ENCODE measurements at places on chromosomes 2 and 18. TPM values are rescaled to one million over a fixed set of nuclear protein-coding genes. Genes with fewer than 3 reads are reported as not detected.
A peak's percentile ranks its signal among the peaks of the same experiment; 100 is the strongest.

SPIRE1 gene
- 31.6 TPM for total RNA-seq

DNA sequence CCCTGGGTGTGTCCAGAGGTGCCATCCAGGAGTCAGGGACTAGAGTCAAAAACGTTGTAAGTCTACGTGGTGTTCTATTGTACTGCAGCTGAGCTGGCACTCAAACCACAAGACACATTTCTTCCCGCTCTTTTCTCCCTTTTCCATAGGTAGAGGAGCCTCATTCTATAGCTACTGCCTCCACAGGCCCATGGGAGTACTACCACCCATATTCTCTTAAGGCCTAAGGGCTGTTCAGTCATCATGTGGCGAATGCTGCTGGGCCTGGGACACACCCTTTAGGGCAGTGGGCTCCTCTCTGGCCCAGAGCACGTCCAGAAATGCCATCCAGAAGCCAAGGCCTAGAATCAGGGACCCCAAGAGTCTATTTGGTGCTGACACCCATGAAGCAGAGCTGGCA is 1271.7 kb downstream of the CNTNAP5 start:
- no peak for DNase-seq

ATIC gene
- 27.0 TPM for total RNA-seq

GRCh38 chr2:1769703-1770422 is 25.5 kb upstream of the PXDN start:
- peak; percentile 87 for DNase-seq

GRCh38 chr18:31042406-31043181 is at the start of gene DSC3:
TSS of gene DSC3 (minus strand) at chr18:31042742. CDS start at chr18:31042660, 82 bp downstream.
- no peak for DNase-seq

DNA sequence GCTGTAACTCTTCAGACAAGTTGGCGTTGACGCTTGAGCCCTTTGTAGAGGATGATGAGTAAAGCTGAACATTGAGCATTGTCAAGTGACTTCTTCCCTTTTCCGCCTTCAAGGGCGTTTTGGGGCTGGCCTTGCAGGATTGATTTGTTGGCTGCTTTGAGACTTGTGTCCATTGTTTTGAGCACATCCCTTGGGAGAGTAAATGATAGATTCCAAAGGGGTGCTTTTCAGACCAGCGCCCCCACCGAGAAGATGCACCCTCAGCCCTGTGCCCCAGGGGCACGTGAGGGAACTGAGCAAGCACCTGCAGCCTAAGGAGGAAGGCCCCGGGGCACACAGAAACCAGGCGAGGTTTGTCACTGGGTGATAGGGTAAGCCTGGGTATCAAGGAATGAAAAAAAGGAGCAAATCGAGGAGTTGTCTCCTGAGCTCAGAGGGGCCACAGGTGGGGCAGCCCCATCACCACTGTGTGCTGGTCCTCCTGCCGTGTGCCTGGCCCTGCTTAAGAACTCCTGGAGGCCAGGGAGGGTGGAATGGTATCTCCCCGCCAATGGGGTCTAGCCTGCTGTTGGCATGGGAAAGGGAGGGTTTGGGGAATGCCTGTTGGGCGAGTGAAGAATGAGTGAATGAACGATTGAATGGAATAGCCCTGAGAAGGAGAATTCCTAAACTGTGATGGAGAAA is 64.0 kb downstream of the RAB31 start:
- DNase-seq, result no peak

SNED1 gene
- 18.9 TPM for total RNA-seq

DNA sequence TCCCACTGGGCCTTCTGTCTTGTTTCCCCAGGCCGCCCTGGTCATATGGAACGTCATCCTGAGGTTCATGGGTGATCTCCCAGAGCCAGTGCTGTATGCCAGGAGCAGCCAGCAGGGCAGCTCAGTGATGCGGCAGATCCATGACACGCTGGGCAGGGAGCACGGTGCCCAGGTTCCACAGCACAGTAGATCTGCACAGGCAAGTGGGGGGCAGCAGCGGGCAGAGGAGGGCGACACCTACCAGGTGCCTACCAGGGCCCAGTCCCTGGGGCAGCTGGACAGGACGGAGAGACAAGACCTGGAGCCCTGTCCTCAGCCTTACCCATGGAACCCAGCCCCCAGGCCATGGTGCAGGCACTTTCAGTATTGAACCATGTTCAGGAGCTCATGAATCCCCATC is 36.1 kb upstream of the GPR17 start:
- DNase-seq, result peak; percentile 50

LRP1B gene
- total RNA-seq, result 5.1 TPM

DNA sequence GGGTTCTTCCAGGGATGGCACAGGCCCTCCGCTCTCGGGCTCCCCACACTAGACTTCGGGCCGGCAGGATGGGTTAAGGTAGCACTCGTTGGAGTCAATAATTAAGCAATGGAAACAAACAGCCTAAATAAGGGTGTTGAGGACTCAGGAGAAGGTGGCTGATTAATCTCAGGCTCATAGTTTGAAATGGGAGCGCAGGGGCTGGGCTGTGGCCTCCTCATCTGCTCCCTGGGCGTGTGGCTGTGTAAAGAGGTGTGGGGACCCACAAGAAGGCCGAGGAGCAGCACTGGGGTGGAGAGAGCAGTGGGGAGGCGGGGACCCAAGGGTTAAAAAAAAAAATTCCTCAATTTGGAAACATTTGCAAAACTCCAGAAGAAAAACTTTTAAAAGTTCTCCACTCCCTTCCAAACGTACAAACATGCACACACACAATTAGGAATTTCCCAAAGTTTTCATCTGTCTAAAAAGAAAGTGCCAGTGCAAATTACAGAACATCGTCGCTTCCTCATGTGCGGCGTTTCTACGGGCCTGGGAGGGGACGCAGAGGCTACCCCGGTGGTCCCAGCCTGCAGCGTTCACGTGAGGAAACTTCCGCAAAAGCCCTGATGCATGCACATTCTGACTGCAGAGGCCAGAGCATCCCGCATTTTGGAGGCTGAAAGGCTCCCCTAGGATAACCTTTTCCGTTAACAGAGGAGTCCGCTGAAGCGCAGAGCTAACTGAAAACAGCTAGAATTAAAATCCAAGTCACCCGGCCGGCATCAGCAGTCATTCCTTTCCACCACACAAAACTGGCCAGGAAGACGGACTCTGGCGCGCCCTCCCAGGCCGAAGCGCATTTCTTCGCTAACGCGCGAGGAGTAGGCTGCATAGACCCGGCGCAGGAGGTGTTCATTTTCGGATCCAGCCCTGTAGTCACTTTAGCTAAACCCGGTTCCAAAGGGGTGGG is 1.0 kb upstream of the TUBB6 start:
- peak; percentile 86 for DNase-seq

DNA sequence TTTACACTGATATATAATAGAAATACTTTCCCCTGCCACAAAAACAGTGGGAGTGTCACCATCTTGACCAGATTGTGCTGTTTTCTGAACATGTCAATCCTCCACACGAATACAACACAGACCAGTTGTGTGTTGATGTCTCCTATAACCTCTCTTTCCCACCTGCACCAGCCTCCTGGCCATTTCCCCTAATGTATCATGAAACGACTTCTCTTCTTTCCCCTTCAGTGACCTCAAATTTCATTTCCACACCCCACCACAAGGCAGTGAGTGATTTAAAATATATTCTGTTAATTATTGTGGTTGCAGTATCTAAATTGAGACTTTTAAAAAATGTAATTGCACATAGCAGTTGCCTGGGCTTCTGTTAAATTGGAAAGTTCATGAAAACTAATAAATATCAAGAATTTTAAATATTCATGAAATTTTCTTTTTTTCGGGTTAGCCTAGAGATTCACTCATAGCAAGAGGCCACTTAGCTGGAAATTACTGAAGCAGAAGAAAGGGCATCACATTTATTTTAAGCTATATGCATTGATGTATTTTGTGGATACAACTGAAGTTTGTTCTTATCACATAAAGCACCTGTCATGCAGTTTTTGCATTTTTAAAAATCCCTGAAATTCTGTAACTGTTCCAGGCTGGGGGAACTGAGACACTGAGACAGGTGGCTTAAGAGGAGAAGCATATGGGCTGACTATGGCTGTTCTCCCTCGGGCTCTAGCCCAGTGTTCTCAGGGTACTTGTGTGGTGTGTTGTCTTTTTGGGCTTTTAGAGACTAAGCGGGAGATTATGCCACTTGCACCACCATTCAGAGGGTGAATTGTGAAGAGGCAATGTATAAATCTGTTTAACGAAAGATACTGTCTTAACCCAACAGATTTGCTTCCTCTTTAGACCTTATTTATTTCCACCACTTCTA is 15.9 kb downstream of the FAM171B start:
- no peak for DNase-seq

HNMT gene
- 59.2 TPM for total RNA-seq

GALNT14 gene
- total RNA-seq, result not detected

OBSL1 gene
- 67.5 TPM for total RNA-seq

GRCh38 chr2:149877074-149877473 is 289.5 kb upstream of the MMADHC start:
- no peak for DNase-seq

DNA sequence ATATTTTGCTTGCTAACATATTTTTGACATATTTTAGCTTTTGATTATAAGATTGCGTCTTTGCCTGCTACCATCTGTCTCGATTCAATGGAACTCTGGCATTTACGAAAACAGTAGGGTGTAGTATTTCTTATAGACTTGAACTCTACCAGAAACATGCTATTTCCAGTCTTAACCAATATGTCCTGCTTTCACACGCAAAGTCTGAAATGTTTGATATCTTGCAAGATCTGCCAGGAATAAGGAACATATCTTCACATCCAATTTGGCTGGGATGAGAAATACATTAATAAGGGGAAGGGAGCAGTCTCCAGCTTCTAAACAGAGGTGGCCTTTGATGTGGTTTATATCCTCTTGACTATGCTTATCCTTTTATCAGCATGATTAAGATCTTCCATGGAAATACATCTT is 299.4 kb downstream of the ZNF521 start:
- DNase-seq, result no peak

- DNase-seq, result no peak
Measured at GRCh38 chr2:220847589-220847988, 724.5 kb downstream of the EPHA4 start.

DNA sequence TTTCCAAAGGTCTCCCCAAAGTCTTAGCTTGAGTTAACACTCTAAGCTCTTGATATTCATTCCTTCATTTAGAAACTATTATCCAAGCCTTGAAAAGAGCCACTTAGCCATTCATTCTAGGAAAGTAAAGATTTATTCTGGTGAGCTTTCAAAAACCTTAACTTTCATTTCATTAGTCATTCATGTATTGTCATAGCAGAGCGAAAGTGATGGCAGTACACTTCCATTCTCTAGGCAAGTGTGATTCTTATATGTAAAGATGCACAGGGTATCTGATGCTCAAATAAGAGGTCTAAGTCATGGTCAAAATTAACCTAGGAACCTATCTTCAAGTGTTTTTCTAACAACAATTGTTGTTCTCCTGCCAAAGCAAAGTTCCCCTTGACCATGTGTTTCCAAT is 553.0 kb upstream of the FANCL start:
- DNase-seq, result no peak

DNA sequence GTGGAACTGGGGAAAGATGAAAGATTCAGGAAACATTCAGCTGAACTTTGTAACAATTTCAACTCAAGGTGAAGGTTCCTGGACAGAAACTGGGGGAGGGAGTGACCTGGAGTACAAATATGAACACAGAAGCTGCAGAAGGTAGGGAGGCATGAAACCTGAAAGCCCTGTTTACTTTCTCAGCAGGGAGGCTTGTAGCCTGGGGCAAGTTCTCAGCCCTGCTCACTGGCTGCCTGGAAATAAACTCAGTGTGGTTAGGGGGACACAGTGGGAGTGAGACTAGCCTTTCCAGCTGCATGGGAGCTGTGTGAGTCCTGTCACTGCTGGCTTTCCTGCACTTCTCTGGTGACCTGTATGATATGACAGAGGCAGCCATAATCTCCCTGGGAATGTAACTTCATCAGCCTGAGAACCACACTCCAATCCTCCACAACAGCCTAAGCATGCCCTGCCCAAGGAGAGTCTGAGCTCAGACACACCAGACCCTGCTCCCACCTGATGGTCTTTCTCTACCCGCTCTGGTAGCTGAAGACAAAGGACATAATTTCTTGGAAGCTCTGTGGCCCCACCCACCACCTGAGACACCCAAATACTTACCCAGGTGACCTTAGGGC is 77.0 kb downstream of the ZSWIM2 start:
- no peak for DNase-seq

GRCh38 chr2:181352158-181352557 is 105.0 kb upstream of the ITGA4 start:
- no peak for DNase-seq
